Urinary bladder (tissue), 4 donors: ENCODE measurements at places on chromosomes 3 and 15. TPM values are rescaled to one million over a fixed set of nuclear protein-coding genes. Genes with fewer than 3 reads are reported as not detected.

DNA sequence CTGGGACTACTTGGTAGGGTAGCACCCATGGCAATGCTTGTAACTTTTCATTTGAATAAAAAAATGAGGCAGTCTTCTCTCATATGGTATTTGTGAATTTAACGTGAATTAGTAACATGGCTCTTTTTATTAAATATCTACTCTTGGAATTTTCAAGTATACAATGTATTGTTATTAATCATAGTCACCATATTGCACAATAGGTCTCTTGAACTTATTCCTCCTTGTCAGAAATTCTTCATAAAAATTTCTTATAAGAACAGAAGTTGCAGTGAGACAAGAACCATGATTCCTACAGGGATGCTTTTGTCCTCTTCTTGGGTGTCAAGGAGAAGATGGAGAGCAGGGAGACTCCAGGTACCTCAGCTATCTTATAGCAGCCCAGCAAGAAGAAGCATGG is 203.8 kb upstream of the FEZF2 start:
- no peak for DNase-seq

DNA sequence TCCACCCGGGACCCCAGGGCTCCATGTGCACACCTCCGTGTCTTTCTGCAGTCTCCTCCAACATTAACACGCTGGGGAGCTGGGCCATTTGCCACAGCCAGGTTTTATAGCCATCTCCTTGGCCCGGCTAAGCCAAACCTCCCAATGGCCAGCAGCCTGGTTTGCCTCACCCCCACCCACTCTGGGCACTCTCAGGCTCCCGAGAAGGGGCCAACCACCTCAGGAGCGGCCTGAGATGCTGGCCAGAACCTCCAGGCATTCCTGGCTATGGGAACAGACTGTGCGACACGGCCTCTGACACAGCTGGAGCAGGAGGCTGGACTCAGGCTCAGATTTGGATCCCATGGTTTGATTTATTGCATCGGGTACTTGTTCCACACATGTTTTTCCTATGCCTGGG is 289.7 kb downstream of the RPLP1 start:
- no peak for DNase-seq

DNA sequence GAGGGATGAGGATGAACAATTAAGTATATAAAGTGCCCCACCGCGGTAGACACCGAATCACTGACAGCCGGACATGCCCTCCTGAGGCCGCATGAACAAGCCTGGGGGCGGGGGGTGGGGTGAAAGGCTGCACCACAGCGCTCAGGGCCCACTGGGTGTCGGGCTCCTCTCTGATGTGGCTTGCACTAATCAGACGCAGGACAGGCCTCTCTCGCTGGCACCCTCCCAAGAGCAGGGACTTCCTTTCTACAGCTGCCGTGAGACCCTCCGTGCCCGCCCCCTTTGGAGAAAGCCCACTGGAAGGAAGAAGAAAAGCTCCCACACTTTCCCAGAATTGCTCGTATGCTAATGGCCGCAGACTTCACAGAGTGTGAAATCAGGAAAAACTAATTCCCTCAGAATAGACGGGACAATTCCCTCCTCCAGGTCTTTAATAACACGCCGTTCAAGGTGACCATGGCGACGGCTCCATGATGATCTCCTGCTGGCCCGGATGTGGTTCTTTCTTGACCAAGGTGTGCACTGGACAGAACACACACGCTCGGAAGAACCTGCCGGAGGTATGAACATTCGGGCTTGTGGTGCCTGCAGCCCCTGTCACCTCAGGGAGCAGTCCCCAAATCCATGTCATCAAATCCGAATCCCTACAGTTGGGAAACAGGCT is 32.0 kb downstream of the IQSEC1 start:
- no peak for DNase-seq

DNA sequence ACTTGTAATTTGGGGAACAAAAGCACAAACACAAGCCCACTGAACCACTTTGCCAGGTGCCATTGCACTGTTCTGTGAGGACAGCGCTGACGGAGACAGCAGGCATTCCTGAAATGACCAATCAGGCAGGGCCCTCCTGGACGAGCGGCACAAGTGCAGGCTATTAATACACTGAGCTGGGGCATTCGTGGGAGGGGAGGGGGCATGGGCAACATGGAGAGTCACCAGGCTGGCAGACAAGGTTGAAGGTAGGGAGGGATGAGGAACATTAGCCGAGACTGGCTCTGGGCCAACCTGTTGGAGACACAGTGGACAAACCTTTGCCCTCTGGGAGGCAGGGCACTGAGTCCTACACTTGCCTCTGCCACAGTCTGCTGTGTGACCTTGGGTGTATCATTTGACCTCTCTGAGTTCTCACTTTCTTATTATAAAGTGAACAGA is 45.6 kb downstream of the NOX5 start:
- no peak for DNase-seq

Gene AAGAB
- 27.3 TPM for total RNA-seq

DNA sequence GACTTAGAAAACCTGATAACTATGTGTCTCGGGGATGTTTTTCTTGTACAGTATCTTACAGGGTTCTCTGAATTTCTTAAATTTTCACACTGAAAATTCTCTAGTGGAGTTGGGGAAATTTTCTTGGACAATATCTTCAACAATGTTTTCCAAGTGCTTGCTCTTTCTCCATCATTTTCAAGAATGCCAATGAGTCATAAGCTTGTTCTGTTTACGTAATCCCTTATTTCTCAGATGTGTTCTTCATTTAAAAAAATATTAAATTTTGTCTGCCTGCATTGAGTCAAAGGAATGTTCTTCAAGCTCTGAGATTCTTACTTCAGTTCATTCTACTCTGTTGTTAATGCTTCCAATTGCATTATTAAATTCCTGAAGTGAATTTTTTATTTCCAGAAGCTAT is 21.9 kb upstream of the PLSCR2 start:
- DNase-seq = no peak

DNA sequence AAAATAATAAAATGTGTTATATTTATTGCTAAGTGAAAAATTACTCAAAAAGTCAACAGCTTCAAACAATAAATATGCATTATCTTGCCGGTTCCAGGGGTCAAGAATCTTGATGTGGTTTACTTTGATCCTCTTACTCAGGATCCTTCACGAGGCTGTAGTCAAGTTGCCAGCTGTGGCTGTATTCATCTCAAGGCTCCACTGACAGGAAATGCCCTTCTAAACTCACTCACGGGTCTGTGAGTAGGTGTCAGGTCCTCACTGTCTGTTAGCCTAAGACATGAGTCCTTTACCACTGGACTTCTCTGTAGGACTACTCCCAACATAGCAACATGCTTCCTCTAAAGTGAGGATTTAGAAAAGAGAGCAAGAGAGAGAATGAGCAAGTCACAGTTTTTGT is 983.0 kb downstream of the SI start:
- DNase-seq = no peak

DNA sequence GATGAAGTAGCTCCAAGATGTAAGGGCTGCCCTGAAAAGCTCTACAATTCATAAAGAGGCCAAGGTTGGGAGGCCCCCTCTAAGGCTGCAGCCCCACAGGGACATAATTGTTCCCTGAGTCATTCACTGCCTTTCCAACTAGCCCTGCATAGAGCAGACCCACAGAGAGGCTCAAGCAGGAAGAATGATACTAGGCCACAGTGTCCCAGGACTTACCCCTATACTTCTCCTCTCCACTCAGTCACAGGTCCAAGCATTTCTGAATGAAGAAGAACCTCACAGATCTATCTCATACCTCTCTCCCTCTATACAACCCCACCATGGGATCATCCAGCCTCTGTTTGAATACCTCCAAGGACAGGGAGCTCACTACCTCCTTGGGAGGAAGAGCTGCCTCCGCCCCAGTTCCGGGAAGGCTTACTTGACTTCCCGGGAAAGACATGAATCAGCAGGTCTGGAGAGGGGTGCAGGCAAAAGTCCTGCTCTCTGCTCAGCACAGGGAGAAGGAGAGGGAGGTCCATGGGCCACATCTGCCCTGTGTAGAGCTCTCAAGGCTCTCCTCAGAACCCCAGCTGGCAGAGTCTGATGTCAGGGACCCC is 6.9 kb upstream of the SKIC8 start:
- no peak for DNase-seq

DNA sequence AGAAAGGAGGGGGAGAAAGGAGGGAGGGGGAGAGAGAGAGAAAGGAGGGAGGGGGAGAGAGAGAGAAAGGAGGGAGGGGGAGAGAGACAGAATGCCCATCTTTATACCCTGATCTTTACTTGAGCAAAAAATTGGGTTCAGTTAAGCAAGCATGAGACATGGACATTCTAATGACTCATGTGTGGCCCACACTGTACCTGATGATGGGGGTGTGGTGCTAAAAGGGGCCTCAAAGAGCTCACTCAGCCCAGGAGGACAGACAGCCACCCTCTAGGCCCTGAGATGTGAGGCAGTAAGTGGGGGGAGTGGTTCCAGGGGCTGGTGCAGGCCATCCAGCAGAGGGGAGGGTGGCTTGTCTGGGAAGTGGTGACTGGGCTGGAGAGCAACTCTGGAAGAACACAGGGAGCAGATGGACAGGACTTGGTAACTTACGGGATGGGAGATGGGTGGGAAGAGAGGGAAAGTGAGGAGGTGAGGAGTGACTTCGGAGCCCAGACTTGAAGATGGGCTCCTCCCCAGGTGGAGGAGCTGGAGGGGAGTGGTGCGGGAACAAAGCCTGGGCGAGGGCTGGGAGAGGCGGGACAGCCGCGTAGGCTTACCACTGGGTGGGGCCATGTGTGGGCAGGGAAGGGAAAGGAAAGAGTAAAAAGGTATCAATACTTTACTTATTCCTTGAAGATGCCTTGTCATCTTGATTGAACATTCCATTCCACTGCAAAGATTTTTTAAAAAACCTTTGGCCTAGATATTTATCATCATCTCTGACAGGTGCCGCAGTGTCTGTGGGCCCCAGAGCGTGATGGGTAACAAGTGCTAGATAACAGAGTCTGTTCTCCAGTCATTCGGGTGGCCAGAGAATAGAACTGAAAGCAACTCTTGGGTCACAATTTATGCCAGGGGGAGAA is 32.3 kb downstream of the TSPAN3 start:
- DNase-seq = no peak

DNA sequence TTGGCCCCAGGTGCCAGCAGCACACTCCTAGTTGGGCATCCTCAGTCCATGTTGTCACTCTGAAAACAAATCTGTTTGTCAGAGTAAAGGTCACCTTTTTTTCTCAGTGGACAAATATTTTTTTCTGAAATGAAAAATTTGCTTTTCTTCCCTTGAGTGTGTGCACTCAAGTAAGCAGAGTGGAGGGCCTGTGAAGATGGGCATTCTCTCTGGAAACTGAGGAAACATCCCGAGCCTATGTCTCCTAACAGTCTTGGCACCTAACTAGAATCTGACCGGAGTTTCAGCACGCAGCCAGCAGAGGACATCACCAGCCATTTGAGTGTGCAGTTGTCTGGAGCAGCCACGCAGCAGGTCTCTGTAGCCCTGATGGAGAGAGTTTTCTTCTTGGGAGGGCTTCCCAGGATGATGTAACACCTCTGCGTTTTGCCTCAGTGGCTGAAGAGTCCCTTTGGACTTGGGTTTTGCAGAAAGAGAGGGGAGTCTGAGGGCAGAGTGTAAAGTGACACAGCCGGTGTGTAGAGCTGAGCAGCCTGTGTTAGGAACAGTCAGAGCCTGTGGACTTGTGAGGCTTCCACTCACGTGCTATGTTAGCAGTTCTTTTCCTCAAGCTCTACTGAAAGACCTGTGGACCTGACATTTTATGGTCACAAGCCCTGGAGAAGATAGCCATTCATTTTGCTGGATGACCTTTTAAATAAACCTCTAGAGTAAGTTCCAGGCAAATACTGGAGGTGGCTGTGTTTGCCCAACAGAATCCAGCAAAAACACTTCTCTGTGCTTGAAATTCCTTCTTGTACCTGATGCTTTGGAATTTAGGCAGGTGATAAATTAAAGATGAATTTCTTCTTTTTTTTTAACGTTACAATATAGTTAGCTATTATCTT is 51.6 kb downstream of the ABHD2 start:
- DNase-seq = no peak

Gene SEMA5B
- 10.8 TPM for total RNA-seq
